Left lung (tissue), 14 donors: ENCODE measurements at places on chromosomes 7 and 10. TPM values are rescaled to one million over a fixed set of nuclear protein-coding genes. Genes with fewer than 3 reads are reported as not detected.

DNA sequence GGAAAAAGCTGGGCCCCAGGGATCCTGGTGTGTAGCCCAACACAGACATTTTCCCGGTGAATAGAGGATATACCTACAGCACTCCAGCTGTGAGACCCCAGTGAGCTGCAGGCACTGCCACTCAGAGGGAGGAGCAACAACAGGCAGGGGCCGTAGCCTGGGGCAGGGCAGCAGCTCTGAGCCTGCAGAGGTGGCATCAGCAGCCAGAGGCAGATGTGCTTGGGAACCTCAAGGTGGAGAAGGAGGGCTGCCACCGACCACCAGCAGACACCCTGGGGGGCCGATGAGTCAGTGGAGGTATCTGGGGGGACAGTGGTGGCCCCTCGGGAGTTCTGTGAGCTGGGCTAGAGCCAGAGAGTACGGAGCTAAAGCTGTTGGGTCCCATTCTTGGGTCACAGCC lies 110.2 kb upstream of the GDF10 start:
- no peak overlapping the region for H3K4me3 ChIP-seq
- H3K4me1 ChIP-seq, result no peaks in the 10 kb centered on the region
- no peaks in the 10 kb centered on the region for H3K36me3 ChIP-seq
- H3K27me3 ChIP-seq, result no peaks in the 10 kb centered on the region
- no peak overlapping the region for H3K27ac ChIP-seq

GRCh38 chr7:124618871-124619270 lies 146.7 kb downstream of the GPR37 start:
- H3K4me1 ChIP-seq, result no peaks in the 10 kb centered on the region
- no peaks in the 10 kb centered on the region for H3K36me3 ChIP-seq
- H3K27ac ChIP-seq, result no peak overlapping the region
- no peak for DNase-seq

GRCh38 chr7:121752706-121753105 lies 120.3 kb upstream of the PTPRZ1 start:
- H3K4me3 ChIP-seq, result no peak overlapping the region
- no peaks in the 10 kb centered on the region for H3K36me3 ChIP-seq
- no peaks in the 10 kb centered on the region for H3K27me3 ChIP-seq
- no peak overlapping the region for H3K27ac ChIP-seq
- no peaks in the 10 kb centered on the region for H3K4me1 ChIP-seq
- peak; percentile 14 for DNase-seq

DNA sequence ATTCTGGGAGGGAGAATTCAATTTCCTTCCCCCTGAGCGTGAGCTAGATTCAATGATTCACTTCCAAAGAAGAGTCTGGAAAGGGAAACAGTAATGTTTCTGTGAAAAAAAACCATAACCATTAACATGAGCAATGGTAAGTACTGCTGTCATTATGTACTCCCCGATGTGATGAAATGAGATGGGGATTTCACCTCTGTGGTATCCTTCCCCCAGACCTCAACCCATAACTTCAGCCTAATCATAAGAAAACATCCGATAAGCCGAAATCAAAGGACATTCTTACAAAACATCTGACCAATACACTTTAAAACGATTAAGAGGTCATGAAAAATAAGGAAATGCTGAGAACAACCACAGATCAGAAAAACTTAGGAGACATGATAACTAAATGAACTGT lies 27.2 kb downstream of the EZH2 start:
- no peaks in the 10 kb centered on the region for H3K27me3 ChIP-seq
- no peak overlapping the region for H3K4me3 ChIP-seq
- no peak for DNase-seq

- DNase-seq, result no peak
- H3K27ac ChIP-seq, result peak overlapping the region; percentile 82
- no peaks in the 10 kb centered on the region for H3K27me3 ChIP-seq
- H3K4me3 ChIP-seq, result no peak overlapping the region
Observed at GRCh38 chr7:129877146-129877792, 75.5 kb downstream of the UBE2H start.

- no peaks in the 10 kb centered on the region for H3K36me3 ChIP-seq
- no peak overlapping the region for H3K27ac ChIP-seq
- DNase-seq, result no peak
- H3K4me3 ChIP-seq, result no peak overlapping the region
- H3K27me3 ChIP-seq, result no peaks in the 10 kb centered on the region
Observed at GRCh38 chr10:121327727-121328126, 270.5 kb downstream of the FGFR2 start.

Gene GPR26
- 0.01 TPM for polyA plus RNA-seq

Gene FAM149B1
- polyA plus RNA-seq, result 58.8 TPM

Gene ASAH2
- 1.3 TPM for polyA plus RNA-seq
